ENCODE measurements at places on chromosomes 4 and X.

- no peak for DNase-seq
These were observed at the start of gene TAF7L for GRCh38 chrX:101290957-101291603. Gene TAF7L, minus strand, starts transcription at chrX:101291334. Its CDS starts 3,791 bp downstream, at chrX:101287543.

DNA sequence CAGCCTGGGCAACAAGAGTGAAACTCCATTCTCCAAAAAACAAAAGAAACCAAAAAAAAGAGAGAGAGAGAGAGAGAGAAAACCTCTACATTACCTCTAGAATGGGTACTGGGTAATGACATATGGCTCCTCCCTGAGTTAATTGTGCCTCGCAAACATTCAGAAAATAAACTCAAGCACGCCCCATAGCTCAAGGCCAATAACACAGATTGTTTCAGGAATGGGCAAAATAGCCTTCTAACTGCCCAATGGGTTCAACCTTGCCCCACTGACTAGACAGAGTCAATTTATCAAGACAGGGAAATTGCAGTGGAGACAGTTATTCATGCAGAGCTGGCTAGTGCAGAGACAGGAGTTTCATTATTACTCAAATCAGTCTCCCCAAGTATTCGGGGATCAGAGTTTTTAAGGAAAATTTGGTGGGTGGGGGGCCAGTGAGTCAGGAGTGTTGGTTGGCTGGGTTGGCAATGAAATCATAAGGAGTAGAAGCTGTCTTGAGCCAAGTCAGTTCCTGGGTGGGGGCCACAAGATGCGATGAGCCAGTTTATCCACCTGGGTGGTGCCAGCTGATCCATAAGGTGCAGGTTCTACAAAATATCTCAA is 25.1 kb downstream of the NIPAL1 start:
- DNase-seq, result no peak

GRCh38 chrX:153750127-153750774 is 13.8 kb upstream of the PLXNB3 start:
- no peak for DNase-seq

DNA sequence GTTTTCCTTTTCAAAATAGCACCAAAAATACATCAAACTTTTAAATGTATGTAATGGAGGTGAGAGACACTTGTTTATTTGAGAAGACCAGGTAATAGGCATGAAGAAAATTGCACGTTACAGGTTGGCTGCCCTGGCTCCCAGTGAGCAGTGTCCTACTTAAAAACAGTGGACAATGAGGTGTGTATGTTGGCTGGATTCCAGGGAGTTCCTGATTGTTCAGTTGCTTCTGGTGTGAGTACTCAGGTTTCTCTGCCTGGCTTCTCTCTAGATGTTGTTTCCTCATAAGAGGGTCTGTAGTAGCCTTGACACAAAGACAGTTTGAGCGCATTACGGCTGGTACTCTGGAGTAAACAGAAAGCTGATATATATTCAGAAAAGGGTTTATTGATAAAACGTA is 29.4 kb downstream of the SNX25 start:
- DNase-seq, result no peak

DNA sequence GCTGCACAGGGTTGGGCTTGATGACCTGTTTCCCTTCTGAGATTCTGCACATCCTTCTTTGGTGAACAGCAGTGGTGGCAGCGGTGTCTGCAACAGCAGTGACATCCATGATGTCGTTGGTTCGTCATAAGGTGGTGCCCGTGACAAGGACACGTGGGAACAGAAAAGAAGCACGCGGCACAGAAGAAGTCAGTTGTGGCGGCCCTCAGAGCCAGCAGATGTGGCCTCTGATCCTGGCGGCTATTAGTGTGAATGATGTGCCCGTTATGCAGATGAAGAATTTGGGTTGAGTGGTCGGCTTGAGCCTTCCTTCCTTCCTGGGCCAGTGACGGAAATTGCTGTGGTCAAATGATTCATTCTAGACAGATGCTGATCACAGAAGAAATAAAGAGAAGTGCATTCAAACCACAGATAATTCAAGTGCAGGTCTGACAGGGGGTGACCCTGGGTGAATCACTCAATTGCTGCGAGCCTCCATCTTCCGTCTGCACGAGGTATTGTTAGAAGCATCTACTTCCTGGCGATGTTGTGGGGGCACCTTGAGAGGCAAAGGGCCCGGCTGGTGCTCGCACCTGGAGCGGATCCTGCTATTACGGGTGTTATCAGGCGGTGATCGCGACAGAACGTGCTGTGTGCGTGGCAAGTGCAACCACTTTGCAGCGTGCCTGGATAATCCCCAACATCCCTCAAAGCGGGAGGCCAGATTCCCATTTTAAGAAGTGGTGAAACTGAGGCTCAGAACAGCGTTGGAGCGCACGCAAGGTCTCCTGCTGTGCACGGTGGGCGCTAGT is 215.2 kb upstream of the PSAPL1 start:
- no peak for DNase-seq

- no peak for DNase-seq
These were observed 167.4 kb upstream of the NAP1L5 start for GRCh38 chr4:88865046-88865445.
